Activated T-cell treated with anti-CD3 and anti-CD28 coated beads, Interleukin-2, amount 50 U/mL, for 1 hour (primary cell): ENCODE measurements at places on chromosomes 5 and 9.

DNA sequence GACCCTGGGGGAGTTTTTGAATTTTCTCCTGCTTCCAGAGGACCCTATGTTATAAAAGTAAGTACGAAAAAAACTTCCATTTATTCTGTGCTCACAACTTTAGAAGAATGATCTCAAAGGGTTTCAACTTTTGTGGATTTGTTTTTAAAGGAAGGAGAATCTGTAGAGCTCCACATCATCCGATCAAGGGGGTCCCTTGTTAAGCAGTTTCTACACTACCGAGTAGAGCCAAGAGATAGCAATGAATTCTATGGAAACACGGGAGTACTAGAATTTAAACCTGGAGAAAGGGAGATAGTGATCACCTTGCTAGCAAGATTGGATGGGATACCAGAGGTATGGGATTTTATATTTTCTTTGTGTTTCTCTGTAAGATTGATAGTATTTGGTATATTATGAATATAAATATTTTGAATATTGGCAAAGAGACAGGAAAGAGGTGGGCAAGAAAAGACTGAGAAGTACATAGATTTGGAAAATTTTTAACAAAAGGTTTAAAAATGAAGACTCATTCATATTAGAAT is 84.2 kb downstream of the ADGRV1 start:
- no peak for DNase-seq

DNA sequence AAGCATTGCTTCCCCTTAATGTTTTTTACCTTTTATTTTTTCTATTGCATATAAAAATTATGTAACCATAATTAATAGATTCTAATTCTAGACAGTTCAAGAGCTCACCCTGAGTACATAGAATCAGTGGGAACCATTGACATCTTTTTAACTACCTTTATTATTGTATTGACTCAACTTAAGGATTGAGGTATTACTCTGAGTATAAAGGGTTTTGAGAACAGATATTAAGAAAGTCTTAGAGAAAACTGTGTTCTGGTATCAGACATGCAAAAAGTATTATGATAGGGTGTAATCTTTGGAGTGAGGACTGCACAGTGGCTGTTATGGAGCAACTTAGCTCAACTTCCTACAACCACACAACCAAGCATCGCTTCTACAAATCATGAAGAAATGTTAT is 8.9 kb downstream of the SPEF2 start:
- no peak for DNase-seq

DNA sequence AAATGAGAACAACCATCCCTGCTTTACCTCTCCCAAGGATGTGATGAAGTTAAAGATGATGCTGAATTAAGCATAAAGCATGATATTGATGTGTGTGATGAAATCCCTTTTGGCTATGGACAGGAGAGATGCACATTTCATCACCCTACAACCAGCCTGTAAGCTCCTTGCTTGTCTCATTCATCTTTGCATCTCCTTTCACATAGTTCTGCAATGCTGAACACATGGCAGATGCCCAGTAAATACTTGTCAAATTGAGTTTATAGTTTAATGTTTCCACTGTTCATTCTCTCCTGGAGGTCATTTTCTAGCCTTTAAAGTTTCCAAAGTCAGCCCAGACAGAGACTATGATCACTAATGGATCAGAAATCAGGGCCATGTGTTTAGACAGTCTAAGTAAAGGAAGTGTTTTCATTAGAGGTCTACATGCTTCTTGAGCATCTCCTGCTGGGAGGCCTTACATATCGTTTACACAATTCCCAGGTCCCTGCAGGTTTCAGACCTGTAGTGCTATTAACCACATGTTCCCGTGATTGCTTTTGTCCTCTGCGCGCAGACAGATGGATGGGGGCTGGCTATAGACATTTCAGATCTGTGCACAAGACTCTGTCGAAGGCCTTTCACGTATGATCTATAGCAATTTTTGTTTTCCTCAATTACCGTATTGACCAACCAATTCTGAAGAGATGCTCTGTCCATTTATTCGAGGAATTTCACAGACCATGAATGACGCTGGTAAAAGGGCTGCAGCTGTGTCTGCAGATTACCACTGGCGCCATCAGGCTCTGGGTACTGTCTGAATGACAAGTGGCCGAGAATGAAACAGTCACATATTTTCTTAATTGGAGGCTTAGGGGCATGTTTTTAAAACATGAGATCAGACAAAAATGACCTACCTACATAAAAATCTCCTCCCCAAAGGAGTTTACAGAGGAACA is 49.0 kb upstream of the CKMT2 start:
- no peak for DNase-seq

DNA sequence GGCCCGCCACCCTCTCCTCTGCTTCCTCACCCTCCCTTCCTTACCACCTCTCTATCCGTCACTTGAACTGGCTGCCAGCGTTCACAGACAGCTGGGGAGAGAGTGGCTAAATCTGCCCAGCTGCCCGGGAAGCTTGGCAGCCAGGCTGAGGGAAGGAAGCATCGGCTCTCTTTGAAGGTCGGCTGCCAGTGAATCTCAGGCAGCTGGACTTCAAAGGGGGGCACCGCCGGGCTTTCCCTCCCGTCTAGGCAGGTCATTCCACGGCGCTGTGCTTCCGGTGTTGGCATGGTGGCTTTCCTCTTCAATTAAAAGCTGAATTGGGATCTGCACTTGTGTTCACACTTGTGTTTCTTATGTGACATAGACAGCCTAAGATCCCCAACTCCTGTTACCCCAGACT is 174.0 kb downstream of the GDNF start:
- DNase-seq = no peak

DNA sequence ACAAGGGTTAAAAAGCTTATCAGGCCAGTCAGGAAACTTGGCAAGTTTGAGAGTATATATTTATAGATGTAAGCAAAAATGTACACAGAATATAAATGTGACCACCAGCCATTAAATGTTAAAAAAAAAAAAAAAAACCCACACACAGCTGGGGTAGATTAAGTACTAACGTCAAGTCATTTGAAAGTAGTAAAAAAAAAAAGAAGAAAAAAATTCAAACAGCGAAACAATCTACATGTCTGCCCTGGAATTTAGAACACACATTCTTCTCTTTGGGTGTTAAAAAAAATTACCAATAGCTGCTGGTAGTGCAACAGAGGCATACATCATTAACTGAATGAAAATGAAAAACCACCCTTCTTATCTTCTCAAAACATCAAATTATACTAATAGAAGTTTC is 269.7 kb downstream of the MLLT3 start:
- DNase-seq = no peak

DNA sequence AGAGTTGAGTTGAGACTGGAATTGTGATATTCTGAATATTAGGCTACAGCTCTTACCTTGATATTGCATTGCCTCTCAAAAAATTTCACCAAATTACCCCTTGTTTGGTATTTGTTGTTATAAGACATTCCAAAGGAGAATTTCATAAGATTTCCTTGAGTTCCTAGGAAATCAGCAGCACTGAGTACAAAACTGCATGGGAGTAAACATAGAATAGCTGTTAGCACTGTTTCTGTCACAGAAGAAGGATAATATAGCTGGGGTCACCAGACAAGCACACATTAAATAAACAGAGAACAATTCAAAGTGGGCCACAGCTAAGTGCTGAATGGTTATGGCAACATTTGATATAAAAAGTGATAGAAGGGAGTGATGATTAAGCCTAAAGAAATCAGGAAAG is 724.3 kb downstream of the PRELID2 start:
- DNase-seq = no peak

- DNase-seq = no peak
These were observed 201.8 kb downstream of the GLIS3 start for GRCh38 chr9:4098031-4098430.

GRCh38 chr9:80385246-80385645 is 813.5 kb downstream of the TLE4 start:
- no peak for DNase-seq

DNA sequence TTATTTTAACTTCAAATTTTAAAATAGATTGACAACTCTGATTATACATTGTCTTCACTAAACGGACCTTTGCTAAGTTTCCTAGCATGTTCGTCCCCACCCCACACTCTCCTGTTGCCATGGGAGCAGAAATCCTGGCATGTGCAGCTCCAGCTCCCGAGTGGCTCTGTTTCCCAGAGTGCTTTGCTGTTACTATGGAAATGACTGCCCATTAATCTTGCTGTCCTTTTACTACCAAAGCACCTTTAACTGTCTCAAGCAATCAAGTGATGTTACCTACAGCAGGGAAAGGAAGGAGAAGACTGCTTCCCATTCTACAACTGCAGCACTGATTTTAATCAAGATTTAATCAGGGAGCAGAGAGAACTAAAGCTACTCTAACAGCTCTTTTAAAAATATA is 212.0 kb upstream of the KIF2A start:
- DNase-seq = no peak

GRCh38 chr5:55004729-55005128 is 19.3 kb upstream of the GZMK start:
- no peak for DNase-seq
